ENCODE measurements at places on chromosomes 11 and 22. TPM values are rescaled to one million over a fixed set of nuclear protein-coding genes. Genes with fewer than 3 reads are reported as not detected.

The OR8G5 gene
- 0.16 TPM for total RNA-seq

The CTSW gene
- not detected for total RNA-seq

The UBQLNL gene
- total RNA-seq = not detected

The KRTAP5-7 gene
- total RNA-seq = not detected

The MMP8 gene
- total RNA-seq = 0.16 TPM

The CEND1 gene
- 5.9 TPM for total RNA-seq

The TENM4 gene
- 112 TPM for total RNA-seq

The ESAM gene
- 3.7 TPM for total RNA-seq

The DYNC2H1 gene
- 94.1 TPM for total RNA-seq

The ASCL2 gene
- total RNA-seq = 1.4 TPM

The OR51I1 gene
- total RNA-seq = not detected

The TRIM51 gene
- total RNA-seq = not detected

The GNAZ gene
- 192 TPM for total RNA-seq

The CEP164 gene
- total RNA-seq = 19.5 TPM

The KRTAP5-2 gene
- not detected for total RNA-seq

The CHRNA10 gene
- not detected for total RNA-seq

The OR5D18 gene
- not detected for total RNA-seq

The ST14 gene
- total RNA-seq = not detected

The SMPD1 gene
- total RNA-seq = 8.1 TPM

The OR51E1 gene
- 0.16 TPM for total RNA-seq

The SLC3A2 gene
- total RNA-seq = 87.3 TPM
